ENCODE measurements at places on chromosomes 3 and 15.

DNA sequence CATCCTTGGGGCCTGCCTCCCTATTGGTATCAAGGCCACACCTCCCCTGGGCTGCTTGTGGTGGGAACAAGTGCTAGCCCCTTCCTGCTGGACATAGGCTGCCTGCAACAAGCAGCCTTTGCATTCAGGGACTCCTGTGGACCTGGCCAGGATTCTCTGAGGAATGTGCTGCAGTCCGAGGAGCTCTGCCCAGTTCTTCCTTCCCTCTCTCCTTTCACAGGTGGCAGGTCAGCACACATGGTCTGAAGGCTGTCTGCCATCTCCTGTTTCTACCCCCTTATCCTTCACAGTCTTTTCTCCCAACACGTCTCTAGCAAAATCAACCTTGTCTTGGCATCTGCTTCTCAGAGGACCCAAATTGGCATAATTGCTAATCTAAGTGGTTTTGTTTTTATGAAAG lies 97.0 kb upstream of the LIPC start:
- DNase-seq: no peak

GRCh38 chr3:194756791-194757325 lies 71.2 kb downstream of the FAM43A start:
- DNase-seq: peak; percentile 57

GRCh38 chr3:11810276-11810675 lies 36.4 kb downstream of the TAMM41 start:
- DNase-seq: no peak

DNA sequence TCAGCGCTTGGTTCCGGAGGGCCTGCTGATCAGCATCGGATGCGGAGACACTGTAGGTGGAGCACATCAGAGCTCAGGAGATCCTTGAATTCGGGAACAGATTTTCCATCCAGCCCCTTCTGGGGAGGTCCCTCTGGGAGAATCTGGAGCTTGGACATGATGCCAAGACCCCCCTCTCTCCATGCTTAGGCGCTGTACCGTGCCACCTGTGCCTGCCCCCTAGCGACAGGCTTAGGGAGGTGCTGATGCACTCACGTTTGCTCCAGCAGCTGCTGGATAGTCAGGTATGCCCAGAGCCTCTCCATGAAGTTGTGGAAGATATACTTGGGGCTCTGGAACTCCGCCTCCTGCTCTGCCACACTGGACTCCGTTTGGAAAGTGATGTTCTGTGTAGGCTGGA lies 9.7 kb downstream of the ITIH4 start:
- peak; percentile 64 for DNase-seq

DNA sequence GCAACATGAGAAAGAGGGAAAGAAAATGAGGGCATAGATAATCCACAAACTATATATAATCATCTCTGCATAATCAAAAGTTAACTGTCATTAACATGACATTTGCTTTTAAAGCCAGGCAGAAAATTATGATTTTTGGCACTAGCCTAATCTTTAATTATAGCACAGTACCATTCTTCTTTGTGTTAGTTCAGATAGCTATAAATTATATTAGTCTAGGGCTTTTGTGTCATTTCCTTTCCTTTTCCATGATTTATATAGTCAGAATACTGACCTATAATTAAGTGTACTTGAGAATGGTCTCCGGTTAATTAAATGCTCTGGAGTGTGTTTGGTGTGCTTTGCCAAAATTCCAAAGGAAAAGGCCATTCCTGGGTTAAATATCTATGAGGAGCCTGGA lies 441.9 kb upstream of the THRB start:
- DNase-seq: no peak

DNA sequence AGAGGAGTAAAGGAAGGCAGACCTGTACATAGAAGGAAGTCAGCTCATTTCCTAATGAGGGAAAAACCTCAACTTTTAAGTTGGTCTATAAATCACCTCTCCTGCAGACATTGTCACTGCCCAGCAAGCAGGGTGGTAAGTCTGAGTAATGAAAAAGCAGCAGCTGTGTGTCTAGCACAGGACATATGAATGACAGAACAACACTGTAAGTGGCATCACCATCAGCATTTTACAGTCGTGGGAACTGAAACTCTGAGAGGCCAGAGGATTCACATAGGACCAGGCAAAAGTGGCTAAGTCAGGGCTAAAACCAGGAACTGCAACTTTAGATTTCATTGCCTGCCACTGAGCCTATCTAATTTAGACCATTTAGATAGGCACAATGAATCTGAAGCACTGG lies 235.6 kb downstream of the CLSTN2 start:
- no peak for DNase-seq

DNA sequence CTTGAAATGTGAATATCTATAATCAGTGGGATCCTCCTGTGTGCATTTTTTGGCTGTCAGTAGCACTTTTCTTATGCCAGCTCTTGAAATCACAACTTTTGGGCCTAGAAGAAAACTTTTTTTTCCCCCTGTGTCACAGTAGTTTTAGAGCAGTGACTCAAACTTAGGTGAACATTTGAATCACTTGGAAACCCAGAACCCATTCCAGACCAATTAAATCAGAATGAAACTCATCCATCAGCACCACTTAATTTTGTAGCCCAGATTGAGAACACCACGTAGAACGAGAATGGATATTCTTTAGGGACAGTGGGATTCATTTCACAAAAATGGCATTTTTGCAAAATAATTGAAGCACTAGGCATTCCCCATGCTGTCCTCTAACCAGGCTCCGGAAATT lies 224.8 kb upstream of the NANOGP8 start:
- DNase-seq: no peak

DNA sequence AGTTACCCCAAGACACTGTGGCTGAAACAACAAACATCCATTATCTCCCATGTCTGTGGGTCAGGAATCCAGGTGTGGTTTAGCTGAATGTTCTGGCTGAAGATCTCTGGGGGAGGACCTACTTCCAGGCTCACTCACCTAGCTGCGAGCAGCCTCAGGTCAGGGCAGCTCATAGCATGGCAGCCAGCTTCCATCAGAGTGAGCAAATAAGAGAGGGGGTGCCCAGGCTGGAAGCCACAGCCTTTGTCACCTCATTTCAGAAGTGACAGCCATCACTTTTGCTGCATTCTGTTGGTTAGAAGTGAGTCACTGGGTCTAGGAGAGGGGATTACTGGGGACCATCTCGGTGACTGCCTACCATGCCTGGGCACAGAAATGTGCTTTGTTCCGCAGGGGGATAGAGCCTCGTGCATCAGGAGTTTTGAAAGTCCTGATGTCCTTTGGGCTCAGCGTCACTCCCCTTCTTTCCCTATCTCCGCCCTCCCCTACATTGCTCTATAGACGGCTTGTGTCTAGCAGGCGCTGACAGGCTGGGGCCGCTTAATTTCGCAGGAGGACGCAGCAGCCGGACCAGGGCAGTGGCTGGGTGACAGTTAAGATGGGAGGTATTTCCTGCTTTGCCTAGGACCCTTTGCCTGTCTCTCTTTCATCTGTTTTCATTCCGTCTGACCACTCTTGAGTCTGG lies 25.4 kb downstream of the TGM4 start:
- no peak for DNase-seq

GRCh38 chr3:62798000-62798399 lies 77.2 kb downstream of the CADPS start:
- no peak for DNase-seq

DNA sequence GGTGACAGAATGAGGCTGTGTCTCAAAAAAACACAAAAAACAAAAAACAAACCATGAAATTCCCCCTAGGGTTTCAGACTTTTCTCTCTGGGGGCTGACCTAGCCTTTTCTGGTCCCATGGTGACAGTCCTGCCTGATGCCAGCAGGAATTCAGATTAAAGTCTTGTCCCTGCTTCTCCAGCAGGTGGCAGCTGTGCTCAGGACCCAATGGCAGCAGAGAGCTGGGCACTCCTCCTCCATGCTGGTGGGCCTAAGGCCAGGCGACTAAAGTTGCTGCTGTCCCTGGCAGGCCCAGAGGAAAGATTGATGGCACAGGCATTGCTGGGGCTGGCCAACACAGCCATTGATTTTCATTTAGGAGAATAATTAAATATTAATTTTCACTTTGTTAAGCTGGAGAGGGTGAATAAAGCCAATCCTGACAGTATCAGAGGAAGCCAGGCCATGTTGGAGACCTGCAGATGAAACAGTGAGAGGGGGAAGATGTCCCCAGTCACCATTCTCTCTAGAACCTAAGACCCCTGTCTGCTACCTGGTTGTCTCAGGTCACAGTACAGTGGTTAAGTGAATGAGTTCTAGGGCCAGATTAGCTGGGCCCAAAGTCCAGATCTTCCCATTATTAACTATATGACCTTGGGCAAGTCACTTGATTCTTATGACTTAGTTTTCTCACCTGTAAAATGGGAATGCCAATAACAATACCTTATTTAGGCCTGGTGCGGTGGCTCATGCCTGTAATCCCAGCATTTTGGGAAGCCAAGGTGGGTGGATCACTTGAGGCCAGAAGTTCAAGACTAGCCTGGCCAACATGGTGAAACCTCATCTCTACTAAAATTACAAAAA lies 7.1 kb downstream of the CELF6 start:
- peak; percentile 81 for DNase-seq

DNA sequence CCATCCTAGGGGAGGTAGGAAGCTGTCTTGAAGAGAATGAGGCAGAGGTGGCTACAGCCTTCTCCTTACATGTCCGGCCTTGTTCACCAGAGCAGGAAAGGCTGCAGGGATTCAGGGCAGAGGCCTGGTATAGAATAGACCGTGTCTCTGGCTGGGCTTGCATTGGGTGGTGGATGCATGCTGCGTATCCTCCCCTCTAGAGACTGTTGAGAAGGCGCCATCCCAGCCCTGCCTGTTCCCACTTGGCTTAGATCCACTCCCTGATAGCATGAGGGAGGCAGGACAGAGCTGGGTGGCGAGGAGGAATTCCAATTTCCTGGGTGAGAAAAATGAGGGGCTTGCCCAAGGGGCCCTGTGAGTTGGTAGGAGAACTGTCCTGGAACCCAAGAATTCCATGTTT lies 57.5 kb downstream of the CORO2B start:
- no peak for DNase-seq

GRCh38 chr15:64044300-64045100 lies 1.8 kb downstream of the DAPK2 start:
- no peak for DNase-seq

DNA sequence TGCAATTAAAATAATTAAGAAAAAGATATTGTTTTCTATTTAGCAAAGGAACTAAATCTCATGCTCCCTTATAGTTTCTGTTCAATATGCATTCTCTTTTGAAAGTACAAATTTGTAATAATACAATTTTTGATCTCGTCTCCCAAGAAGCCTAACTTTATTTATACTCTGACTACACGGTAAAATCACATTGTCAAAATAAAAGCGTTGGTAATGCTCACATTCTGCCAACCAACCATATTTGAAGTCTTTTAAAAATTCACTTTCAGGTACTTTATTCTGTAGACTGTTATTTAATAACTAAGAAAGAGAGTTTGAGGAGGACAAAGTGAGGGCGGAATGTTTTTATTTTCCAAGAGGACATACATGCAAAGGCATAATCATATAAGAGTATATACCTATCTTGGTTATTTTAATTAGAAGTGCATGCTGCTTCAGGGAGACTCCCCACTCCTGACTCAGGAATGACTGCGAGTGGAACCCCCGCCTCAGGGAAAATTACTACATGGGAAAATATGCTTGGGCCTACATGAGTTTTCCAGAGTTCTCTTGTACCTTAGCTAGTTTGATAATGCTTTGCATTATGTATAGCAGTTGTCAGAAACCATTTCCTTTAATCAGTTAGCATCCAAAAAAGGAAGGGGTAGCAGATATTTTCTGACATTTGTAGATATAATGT lies 19.3 kb downstream of the MBNL1 start:
- DNase-seq: no peak

DNA sequence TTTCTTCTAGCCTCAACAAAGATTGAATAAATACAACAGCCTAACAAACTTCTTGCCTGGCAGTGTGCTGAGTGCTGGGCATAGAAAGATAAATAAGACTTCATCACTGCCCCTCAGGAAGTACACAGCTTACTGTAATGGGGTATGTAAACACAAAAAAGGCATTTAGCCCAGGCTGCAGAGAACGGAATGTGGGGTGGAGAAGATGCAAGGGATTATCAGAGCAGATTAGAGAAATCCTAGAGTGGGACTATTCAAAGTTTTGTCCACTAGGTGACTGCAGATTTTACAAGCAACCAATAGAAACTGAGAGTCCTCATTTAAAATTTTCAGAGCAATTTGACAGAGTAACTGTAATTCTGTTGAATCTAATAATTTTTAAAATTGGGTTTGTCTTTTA lies 35.4 kb upstream of the TSC22D2 start:
- no peak for DNase-seq

- no peak for DNase-seq
Observed at GRCh38 chr3:49352890-49353421, 5.2 kb downstream of the GPX1 start.

- DNase-seq: peak; percentile 32
Observed at GRCh38 chr3:194148383-194148782, 12.4 kb downstream of the HES1 start.

DNA sequence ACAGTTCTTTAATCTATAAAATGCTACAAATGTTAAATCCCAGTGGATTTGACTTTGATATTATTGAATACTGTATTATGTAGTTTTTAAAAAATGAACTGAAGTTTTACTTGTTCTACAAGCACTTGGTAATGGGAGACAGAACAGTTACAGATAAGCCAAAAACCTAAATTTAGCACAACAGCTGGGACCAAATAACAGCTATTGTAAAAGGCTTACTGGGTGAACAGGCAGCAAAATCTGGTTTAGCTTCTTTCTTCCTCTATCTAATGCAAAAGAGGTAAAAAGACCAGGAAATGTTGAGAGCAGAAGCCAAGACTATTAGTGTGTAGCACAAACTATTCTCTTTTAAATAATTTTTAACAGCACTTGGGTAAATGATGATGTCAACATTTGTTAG lies 1.6 kb upstream of the ATOSA start:
- no peak for DNase-seq

DNA sequence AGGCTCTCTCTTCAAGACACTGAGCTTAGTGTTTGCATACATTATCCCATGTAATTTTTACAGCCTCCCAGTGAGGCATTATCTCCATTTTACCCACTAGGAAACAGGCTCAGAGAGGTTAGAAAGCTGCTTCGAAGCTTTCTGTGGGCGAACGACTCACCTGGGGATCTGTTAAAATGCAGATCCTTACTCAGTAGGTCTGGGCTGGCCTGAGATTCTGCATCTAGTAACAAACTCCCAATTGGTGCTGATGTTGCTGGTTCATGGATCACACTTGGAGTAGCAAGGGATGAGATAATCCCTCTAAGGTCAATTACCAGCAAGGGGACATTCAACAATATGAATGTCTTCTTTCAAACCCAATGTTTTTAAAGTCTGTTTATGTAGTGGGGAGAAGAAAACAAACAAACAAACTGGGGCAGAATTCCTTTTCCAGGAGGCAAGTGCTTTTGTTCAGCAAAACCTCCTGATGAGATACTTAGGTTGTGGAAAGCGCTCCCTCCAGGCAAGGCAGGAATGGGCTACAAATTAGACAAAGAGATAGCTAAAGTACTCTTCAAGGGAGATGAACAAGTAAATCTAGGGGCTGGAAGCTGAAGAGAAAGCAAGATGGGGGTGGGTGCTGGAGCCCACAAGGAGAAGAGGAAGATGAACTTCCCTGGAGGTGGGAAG lies 311.9 kb downstream of the SHQ1 start:
- no peak for DNase-seq

GRCh38 chr15:53126144-53126543 lies 336.0 kb upstream of the ONECUT1 start:
- DNase-seq: no peak

Measured in SK-N-SH (cell line).